ENCODE measurements at places on chromosomes 5 and 9.

DNA sequence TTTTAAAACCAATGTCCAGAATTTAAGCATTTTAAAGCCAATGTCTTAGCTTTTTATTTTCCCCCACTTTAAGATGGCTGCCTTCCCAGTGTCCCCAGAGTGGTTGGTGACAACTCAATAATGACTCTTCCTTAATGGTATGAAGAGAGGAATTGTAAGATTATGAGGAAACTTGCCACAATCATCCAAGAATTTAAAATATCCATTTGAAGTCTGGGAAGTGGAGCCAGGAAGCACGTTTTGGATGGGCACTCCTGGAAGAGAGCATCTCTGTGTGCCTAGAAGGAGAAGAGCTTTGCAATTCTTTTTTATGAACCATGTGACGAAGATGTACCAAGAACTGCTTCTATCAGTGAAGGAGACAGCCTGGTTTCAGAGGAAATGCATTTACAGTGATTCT, 11.3 kb upstream of the IGFBPL1 start:
- DNase-seq = no peak

- no peak for DNase-seq
Measured at GRCh38 chr9:34034698-34035065, 14.0 kb downstream of the UBAP2 start.

GRCh38 chr9:110128664-110129329, 79.2 kb downstream of the C9orf152 start:
- DNase-seq = no peak

DNA sequence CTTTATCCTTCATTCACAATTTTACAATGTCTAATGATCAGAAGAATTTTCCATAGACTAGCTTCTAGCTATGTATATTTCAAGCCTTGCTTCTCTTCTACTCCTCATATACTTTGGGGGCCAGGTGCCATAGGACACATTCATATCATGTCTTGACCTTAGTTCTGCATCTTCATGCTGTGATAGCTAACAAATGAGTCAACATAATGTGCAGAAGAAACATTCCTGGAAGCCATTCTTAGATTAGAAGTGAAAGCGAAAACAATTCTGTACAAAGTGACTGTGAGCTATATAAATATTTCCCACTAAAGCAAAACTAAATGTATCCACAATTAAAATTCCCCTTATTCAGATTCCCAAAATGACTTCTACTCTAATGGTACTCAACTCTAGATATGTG, 320.2 kb upstream of the NREP start:
- no peak for DNase-seq

DNA sequence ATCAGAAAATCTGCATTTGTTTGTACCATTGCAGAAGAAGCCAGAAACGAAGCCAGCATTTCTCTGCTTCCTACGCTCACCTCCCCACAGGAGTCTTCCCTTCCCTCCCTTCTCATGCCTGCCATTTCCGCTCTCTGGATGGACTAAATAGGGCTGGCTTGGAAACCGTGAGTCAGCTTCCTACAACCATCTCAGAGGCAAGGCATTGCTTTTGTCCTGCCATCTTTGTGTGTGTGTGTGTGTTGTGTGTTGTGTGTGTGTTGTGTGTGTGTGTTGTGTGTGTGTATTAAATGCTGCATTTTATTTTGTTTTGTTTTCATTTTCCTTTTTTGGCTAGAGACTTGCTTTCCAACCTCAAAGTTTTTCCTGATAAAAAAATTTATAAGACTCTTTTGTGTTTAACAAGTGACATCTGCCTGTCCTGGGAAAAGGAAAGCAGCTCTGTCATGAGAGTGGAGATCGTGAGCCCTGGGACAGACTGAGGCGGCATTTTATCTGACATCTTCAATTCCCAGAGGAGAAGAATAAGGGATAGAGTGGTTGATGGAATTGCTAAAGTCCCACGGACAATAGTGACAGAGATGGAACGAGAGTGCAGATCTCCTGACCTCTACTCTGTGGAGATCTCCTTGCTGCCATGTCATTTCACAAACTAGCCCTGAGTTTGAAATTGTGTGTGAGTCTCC, 7.5 kb upstream of the EGFLAM start:
- DNase-seq = no peak

GRCh38 chr5:172284611-172284980, 1.0 kb upstream of the UBTD2 start:
- no peak for DNase-seq

DNA sequence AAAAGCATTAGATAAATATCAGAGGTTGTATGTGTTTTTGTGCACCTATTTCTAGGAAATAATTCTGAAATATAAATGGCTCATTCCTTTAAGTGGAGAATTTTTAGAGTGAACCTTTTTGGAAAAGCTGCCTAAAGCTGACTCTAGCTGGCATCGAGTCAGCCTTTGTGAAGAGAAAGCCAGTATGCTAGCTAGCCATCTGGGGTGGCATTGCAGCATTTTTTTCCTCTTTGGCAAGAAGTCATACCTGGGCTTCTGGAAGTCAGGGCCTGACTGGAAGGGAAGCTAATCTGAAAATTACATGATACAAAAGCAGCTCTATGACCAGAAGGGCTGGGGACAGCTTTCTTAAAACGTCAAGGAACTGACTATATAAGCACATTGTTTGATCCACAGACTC, 19.7 kb downstream of the ANP32B start:
- DNase-seq = no peak

GRCh38 chr5:170076211-170076610, 29.5 kb upstream of the FOXI1 start:
- DNase-seq = no peak

DNA sequence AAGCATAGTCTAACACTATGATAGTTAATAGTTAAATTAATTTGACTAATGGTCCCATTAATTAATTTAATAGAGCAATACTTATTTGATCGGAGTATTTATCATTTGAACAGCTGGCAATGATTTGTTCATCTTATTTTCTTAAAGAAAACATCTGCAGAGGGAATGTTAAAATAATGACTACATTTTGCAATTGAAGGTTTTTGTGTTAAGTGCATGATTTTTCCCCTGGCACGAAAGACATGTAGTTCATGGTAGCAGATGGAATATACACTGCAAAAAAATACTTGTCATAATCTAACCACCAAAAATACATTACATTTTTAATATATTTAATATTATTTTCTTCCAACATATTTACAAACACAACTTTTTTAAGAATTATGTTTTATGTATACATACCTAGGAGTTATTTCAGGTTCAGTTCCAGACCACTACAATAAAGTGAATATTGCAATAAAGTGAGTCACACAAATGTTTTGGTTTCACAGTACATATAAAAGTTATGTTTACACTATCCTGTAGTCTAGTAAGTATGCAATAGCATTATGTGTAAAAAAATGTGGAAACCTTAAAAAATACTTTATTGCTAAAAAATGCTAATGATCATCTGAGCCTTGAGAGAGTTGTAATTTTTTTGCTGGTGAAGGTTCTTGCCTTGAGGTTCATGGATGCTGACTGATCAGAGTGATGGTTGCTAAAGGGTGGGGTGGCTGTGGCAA, 292.6 kb upstream of the DAB2 start:
- no peak for DNase-seq

GRCh38 chr5:99948850-99949249, 586.3 kb upstream of the FAM174A start:
- no peak for DNase-seq

GRCh38 chr9:122695696-122696095, 20.8 kb downstream of the OR1L3 start:
- no peak for DNase-seq

GRCh38 chr5:14168793-14169262, 25.7 kb downstream of the TRIO start:
- DNase-seq = no peak

GRCh38 chr9:113343732-113344231, 3.7 kb upstream of the WDR31 start:
- no peak for DNase-seq

DNA sequence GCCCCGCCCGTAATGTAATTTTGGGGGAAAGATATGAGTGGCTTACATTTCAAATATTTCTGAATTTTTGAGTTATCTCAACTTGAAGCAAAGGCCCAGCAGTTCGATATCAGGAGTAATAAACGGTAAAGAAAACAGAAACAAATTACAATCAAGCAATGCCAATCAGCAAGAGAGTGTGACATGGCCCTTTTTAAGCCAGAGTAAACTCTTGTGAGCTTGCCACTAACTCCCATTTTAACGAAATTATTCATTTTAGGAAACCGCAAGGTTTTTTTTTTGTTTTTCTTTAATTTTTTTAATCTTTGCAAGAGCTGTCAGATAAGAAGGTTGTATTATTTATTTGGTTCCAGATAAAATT, 17.6 kb upstream of the CDK7 start:
- DNase-seq = no peak

- no peak for DNase-seq
Measured at GRCh38 chr5:147484708-147485020, 25.2 kb downstream of the DPYSL3 start.

DNA sequence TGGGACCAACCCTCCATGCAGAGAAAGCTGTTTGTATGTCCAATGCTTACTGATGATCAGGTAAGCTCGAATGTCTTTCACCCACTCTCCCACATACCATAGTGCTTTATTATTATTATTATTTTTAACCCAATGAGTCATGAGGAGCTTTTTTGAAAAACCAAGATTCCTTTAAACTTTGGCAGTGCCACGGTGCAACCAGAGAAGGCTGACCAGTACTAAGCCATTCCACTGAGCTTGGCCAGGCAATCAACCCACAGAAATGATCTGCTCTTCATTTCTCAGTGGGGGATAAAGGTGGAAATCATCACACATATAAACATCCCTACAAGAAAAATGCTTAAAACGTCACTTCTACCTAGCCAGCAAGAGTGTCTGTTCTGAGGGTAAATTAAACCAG, 35.5 kb downstream of the JAKMIP2 start:
- no peak for DNase-seq

GRCh38 chr9:69485466-69485865, 160.5 kb downstream of the ENTREP1 start:
- no peak for DNase-seq

GRCh38 chr9:98178874-98179850, 13.3 kb downstream of the CORO2A start:
- no peak for DNase-seq

GRCh38 chr5:174010365-174010764, 21.4 kb downstream of the C5orf47 start:
- DNase-seq = no peak

DNA sequence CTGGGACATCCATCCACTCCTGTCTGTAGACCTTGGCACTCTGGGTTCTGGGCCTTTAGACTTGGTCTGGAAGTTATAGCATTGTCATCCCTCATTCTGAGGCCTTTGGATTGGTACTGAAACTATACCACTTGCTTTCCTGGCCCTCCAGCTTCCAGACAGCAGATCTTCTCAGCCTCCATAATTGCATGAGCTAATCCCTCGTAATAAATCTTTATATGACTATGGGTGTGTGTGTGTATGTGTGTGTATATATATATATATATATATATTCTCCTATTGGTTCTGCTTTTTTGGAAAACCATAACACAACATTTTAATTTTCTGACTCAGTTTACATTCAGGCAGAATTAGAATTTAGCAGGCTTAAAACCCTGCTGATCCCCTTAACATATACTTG, 180.5 kb downstream of the ENC1 start:
- DNase-seq = no peak

- DNase-seq = no peak
Measured at GRCh38 chr9:101414839-101415238, 16.2 kb downstream of the ZNF189 start.

DNA sequence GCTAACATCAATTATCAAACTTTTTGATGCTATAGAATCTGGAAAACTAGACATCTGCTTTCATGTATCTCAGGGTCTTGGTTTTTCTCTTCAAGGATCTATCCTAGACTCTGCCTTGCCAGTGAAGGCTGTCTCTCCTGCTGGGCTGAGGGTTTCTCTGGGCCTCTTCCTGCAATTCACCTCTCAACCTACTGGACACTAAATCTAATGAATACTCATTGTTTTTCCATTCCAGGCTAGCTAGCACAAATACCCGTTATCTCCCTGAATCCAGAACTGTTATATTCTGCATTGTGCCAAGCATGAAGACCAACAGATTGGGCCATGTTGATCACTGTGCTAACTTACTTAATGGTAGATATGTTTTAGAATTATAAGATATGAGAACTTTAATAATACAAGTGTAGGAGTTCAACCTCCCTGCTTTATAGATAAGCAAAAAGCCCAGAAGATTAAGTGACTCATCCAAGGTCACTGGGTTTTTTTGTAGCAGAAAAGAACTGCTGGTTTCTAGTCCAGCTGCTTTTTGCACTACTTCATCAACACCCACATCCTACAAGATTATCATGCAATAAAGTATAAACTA, 56.5 kb upstream of the RNF38 start:
- no peak for DNase-seq

DNA sequence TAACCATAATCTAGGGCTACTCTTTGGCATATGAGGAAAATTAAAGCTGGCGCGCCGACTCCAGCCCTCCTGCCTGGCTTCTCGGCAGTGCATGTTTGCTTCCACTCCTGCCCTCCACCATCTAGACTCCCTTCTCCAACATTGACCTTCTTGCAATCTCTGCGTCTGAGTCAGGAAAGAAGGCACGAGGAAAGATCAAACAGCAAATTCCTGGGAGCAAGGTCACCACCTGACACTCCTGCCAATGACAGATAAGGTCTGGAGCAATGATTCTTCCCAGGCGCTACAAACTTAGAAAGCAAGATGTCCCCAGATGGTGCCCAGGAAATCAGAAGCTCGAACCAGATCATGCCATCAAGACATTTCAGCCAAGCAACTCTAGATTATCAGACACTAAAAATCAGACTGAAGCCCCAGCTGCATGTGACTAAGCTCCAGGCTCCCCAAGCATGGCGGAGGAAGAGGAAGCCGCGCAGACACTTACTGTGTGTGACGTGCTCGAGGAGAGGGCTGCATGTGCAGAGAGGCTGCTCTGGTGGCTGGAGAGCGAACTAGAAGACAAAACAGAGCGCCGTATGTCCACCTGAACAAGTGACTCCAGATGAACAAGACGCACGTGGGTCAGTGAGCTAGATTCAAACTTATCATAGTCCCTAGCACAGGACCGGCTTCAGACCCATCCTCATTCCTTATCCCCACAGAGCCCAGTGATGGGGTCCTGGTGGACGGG, 115.3 kb downstream of the UBE2R2 start:
- no peak for DNase-seq

- DNase-seq = no peak
Measured at GRCh38 chr5:38672059-38672788, 115.8 kb upstream of the LIFR start.

GRCh38 chr5:1190837-1191239, 10.6 kb upstream of the SLC6A19 start:
- no peak for DNase-seq
